ENCODE measurements at places on chromosomes 6 and 20. TPM values are rescaled to one million over a fixed set of nuclear protein-coding genes. Genes with fewer than 3 reads are reported as not detected.

Gene LST1
- total RNA-seq, result 14.3 TPM

Gene GLP1R
- total RNA-seq, result not detected

Gene SERINC3
- total RNA-seq, result 137 TPM

Gene SPATS1
- not detected for total RNA-seq

Gene CCDC28A
- total RNA-seq, result 20.9 TPM

Gene CRYBG1
- total RNA-seq, result 40.1 TPM

Gene UBD
- total RNA-seq, result not detected

Gene FIG4
- total RNA-seq, result 14.1 TPM

Gene ADA
- 22.8 TPM for total RNA-seq

Gene SNAP25
- total RNA-seq, result 0.65 TPM

Gene CCN5
- 153 TPM for total RNA-seq

Gene HLA-A
- total RNA-seq, result 1,522 TPM

Gene CGA
- total RNA-seq, result not detected

Gene IMPG1
- not detected for total RNA-seq

Gene VARS1
- 49.7 TPM for total RNA-seq

Gene ZSCAN23
- total RNA-seq, result 2.2 TPM

Gene TRIM31
- not detected for total RNA-seq

Gene SLC13A3
- 2.0 TPM for total RNA-seq

Gene C20orf202
- 0.75 TPM for total RNA-seq

Gene HDGFL1
- total RNA-seq, result not detected

Gene PRICKLE4
- total RNA-seq, result 4.8 TPM

Gene AIG1
- 41.6 TPM for total RNA-seq

Gene RAD21L1
- total RNA-seq, result not detected

Gene SLC35D3
- not detected for total RNA-seq

Gene GOPC
- 20.7 TPM for total RNA-seq

Gene VNN1
- total RNA-seq, result 4.5 TPM

Gene SLC22A2
- total RNA-seq, result not detected

Gene ZBTB2
- 11.0 TPM for total RNA-seq

Gene SALL4
- total RNA-seq, result 0.33 TPM
